ENCODE measurements at places on chromosomes 6 and 20. TPM values are rescaled to one million over a fixed set of nuclear protein-coding genes. Genes with fewer than 3 reads are reported as not detected.

The TDP2 gene
- total RNA-seq = 42.7 TPM

The NUDT3 gene
- total RNA-seq = 24.4 TPM

The TRMT6 gene
- 5.4 TPM for total RNA-seq

The FRK gene
- total RNA-seq = 1.5 TPM

The DTD1 gene
- total RNA-seq = 53.9 TPM

The MYBL2 gene
- total RNA-seq = 0.66 TPM

The BEND3 gene
- total RNA-seq = 0.73 TPM

The HLA-DRB5 gene
- 0.15 TPM for total RNA-seq

Data from smooth muscle cell of trachea (primary cell).